ENCODE measurements at places on chromosomes 2 and 18.

DNA sequence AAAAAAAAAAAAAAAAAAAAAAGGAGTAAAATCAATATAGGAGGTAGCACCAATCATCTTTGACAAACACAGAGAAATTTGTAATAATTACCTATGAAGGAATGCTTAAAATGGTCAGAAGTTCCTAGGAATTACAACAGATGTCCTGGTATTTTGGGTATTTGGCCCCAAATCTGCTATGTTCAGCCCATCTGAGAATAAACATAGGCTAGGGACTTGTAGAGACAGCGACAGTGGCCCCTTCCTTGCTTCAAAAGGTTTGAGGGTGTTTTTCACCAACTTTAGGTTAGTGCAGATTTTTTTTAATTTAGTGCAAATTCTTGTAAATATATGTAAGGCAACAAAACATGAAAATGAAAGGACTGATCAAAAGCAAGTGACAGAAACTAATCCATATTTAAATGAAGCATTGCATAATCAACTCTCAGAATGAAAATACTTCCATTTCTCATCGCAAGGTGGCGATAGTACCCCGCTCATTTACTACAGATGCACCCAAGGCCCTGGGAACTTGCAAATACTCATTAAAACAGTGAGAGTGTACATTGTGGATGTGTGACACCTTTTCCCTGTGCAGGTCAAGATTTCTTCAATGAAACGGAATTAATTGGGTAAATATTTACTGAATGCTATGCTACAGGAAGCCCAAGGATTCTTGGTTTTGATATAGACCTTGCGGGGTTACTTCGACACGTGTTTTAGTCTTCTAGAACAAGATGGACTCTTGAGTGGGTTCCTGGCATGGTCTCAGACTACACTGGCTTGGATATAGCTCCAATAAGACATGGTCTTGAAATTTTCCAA lies 44.6 kb downstream of the FAM124B start:
- DNase-seq, result no peak

DNA sequence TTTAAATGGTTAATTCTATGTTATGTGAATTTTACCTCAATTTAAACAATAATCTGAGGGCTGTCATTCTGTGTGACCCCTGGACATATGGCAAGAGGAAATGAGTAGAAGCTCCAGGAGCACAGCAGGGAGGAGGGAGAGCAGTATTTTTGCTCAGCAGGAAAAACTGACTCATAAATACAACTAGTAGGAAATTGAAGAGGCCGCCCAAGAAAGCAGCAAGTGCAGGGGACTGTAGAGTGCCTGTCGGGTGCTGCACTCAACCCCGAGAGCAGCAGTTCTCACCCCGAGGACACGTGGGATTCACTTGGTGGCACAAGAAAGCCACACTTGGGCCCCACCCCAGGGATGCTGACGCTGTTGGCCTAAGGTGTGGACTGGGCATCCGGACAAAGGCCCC lies 60.8 kb downstream of the NPAS2 start:
- DNase-seq, result no peak

- DNase-seq, result no peak
These were observed 399.3 kb downstream of the LRATD1 start for GRCh38 chr2:15031745-15032240.

DNA sequence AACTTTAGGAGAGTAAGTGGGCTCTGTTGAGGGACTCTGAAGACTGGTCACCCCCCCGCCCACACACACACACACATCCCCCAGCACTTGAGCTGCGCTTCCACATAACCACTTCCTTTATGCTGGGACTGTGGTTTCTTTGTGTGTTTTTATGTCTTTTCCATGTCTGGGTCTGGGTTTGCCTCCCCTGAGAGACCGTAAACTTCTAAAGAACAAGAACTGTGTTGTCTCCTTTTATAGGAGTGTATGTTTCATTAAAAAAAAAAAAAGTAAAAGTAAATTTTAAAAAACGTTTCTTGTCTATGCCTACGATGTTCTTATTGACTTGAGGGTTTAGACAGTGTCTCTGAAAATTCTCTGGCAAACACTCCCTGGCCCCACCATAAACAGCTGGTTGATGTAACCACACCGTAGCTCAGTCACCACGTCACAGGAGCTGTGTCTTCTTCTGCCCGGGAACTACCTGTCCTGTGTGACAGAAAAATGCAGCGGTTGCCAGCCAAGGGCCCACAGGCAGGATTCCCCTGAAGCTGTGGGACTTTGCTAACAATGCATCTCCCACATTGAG lies 68.0 kb downstream of the KLHL29 start:
- no peak for DNase-seq

DNA sequence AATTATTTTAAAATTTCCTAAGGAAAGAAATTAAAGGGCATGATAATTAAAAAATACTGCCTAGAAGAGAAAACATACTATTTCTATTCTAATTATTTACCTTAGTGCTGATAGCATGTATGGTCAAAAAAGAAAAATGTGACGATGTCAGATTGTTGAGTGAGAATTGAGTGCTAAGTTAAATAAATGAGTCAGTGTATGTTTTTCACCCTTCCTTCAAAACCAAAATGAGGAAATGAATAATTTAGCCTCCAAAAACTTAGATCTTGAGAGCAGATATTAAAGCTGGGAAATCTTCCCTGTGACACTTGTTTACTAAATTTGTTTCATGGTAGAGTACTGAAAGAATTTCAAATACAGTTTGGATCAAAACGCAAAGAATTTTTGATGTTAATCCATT lies 58.6 kb upstream of the NYAP2 start:
- no peak for DNase-seq

DNA sequence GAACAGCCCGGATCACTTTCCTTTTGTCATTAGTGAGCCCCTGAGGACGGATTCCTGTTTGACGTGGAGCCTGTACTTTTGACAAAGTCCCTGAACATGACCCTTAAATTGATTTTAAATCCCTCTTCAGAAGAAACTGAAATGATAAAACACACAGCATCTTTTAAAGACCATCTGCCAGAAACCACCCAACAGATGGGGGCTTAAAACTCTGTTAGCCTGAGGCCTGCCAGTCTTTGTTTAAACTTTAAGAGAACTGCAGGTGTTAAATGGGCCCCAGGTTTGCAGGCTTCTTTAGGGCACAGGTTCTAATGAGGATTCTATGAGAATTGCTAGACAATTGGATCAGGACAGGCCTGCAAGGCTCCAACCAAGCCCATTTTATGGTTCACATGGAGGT lies 177.9 kb downstream of the ALK start:
- DNase-seq, result no peak

DNA sequence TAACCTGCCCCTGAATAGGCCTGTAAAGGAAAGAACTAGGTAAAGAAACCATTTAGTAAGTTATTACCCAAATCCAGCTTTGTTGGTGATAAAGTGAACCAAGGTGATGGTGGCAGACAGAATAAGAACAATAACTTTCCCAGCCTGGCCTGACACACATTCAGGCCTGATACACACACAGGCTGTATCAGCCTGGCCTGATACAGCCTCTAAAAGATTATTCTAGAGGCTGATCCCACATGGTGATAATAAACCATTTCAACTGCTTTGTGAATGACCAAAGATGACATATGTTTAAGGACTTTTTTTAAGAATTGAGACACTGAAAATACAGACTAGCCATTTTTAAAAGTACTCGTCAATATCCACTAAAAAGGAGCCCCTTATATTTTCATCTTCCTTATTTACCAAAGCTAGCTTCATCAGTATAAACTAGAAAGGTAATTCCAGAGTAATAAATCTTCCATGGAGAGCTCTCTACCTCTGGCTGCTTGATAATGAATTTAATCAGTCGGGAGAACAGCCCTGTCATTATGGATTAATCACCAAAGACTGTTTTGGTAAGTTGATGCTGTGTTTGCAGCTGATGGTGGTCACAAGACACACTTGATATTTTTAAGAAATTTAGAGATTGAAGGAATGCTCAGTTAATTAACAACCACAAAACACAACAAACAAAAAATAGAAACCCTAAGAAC lies 77.2 kb downstream of the SLC8A1 start:
- no peak for DNase-seq

- DNase-seq, result no peak
These were observed 136.6 kb downstream of the INSIG2 start for GRCh38 chr2:118224895-118225311.

- DNase-seq, result no peak
These were observed 13.8 kb downstream of the DNAJC27 start for GRCh38 chr2:24957976-24958375.

DNA sequence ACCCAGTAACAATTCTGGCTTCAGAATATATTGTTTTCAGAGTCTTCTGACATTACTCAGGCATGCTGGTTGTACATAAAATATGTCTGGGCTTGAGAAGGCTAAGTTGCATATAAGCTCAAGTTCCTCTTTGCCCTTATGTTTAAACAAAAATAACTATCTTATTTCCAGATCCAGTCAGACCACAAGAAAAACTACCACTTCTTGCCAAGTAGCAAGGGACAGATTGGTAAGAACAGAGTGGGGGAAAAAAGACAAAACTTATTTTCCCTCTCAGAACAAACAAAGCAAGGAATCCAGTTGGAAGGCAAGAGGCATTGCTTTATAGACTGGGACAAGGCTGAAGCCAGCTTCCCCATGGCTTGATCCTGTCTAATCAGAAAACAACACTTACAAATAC lies 1036.7 kb upstream of the CELF4 start:
- no peak for DNase-seq

GRCh38 chr2:112481528-112482233 lies at the start of gene TTL:
Gene TTL, plus strand, starts transcription at chr2:112482156. Its CDS starts 189 bp downstream, at chr2:112482345.
- peak; percentile 72 for DNase-seq

All from activated gamma-delta T cell (primary cell).